Heart right ventricle (tissue), 16 donors: ENCODE measurements at places on chromosomes 5 and 9. TPM values are rescaled to one million over a fixed set of nuclear protein-coding genes. Genes with fewer than 3 reads are reported as not detected.

GRCh38 chr9:130117816-130118632 is 54.2 kb upstream of the NCS1 start:
- H3K4me3 ChIP-seq = no peak overlapping the region
- H3K4me1 ChIP-seq = no peaks in the 10 kb centered on the region
- no peak for DNase-seq
- no peak overlapping the region for H3K27ac ChIP-seq
- peaks cover 75% of the 10 kb centered on the region for H3K36me3 ChIP-seq
- no peaks in the 10 kb centered on the region for H3K27me3 ChIP-seq

STPG3 gene
- total RNA-seq = 0.32 TPM

DNA sequence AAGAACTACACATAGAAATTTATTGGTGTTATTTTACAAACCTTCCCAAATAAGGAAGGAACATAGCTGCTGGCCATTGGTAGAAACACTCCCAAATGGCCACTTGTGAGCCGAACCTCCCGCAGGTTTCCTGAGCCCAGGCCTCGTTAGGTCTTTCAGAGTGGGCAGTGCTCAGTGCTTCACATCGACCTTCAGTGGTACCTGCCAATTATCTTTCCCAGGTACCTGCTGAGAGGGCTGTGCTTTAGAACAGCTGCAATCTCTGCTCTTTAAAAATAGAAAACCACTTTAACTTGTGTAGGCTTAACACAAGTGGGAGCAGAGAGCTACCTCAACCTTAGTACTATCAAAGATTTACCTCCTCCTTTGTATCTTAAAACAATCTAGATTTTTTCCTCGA is 334.1 kb downstream of the RFX3 start:
- H3K27me3 ChIP-seq = peaks cover 9% of the 10 kb centered on the region
- no peaks in the 10 kb centered on the region for H3K4me1 ChIP-seq
- H3K27ac ChIP-seq = no peak overlapping the region
- no peaks in the 10 kb centered on the region for H3K36me3 ChIP-seq

SPATA31E1 gene
- total RNA-seq = not detected

OR1J2 gene
- not detected for total RNA-seq

GRCh38 chr9:93815135-93815534 is 140.0 kb downstream of the BARX1 start:
- DNase-seq = no peak
- peaks cover 50% of the 10 kb centered on the region for H3K27me3 ChIP-seq
- no peak overlapping the region for H3K27ac ChIP-seq

GRCh38 chr5:71697967-71698366 is 21.1 kb upstream of the CARTPT start:
- no peak overlapping the region for H3K4me3 ChIP-seq
- no peaks in the 10 kb centered on the region for H3K4me1 ChIP-seq
- H3K27ac ChIP-seq = no peak overlapping the region
- no peaks in the 10 kb centered on the region for H3K36me3 ChIP-seq
